ENCODE measurements at places on chromosomes 12 and 14. TPM values are rescaled to one million over a fixed set of nuclear protein-coding genes. Genes with fewer than 3 reads are reported as not detected.

The NXPH4 gene
- 75.4 TPM for total RNA-seq

The LALBA gene
- not detected for total RNA-seq

The ANO2 gene
- total RNA-seq = 0.73 TPM

GRCh38 chr12:117967512-117967911 lies 1.3 kb downstream of the KSR2 start:
- DNase-seq = no peak

- no peak for DNase-seq
Observed at GRCh38 chr12:8844665-8845064, 22.2 kb downstream of the A2ML1 start.

- no peak for DNase-seq
Observed at GRCh38 chr12:108289350-108290161, 49.6 kb downstream of the CMKLR1 start.

GRCh38 chr14:77067632-77068516 lies 30.2 kb upstream of the CIPC start:
- DNase-seq = no peak

DNA sequence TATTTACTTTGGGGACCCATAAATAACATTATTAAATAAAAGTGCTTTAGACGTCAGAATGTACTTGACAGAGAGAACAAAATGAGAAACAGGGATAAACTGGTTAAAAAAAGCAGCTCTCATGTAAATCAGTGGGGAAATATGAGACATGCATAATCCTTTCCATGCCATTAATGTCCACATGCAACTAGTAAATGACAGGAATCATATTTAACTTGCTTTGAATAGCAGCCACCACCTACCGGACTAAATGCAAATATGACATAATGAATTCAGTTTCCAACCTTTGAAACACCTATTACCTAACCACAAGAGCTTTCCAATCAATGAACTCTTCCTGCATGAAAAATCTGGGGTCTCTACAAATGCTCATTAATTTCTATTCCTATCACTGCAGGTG lies 19.6 kb downstream of the FGD6 start:
- no peak for DNase-seq

Measured in chondrocyte (in vitro differentiated cells).